ENCODE measurements at places on chromosomes 3 and 15.

DNA sequence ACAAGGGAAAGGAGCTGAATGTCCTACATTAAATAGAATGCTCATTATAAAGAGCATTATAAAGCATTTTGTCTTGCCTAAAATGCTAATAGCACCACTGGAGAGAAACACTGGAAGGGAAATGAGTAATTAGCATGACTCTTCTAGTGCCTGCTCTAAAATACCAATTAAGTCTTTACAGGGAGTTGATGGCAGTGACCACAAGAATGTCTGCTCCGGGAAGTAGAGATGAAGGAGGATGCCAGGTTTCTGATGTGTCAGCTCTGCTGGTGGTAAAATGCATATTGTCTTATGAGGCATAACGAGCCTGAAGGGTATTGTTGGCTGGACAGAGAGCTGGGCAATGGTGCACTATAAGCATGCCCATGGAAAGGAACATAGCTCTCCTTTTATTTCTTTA lies 49.5 kb downstream of the MYLK start:
- DNase-seq, result no peak

- no peak for DNase-seq
Measured at GRCh38 chr3:168991803-168992202, 671.7 kb downstream of the MECOM start.

- DNase-seq, result no peak
Measured at GRCh38 chr15:41301587-41301986, 30.8 kb downstream of the OIP5 start.

DNA sequence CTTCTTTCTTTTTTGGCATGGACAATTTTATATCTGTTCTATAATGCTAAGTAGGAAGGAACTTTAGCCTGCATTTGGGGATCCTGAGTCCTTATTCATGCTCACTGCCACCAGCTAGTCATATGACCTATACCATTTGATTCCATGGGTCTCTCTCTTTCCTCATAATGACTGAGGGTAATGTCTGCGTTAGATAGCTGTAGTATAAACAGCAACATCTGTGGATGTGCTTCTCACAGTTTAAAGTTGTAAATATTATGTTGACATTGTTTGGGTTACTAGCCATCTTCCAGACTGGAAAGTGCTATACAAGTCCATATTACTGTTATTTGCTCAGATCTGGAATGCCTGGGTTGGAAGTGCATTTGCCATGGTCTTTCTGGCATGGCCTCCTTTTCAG lies 274.9 kb upstream of the SEMA6D start:
- peak; percentile 52 for DNase-seq

DNA sequence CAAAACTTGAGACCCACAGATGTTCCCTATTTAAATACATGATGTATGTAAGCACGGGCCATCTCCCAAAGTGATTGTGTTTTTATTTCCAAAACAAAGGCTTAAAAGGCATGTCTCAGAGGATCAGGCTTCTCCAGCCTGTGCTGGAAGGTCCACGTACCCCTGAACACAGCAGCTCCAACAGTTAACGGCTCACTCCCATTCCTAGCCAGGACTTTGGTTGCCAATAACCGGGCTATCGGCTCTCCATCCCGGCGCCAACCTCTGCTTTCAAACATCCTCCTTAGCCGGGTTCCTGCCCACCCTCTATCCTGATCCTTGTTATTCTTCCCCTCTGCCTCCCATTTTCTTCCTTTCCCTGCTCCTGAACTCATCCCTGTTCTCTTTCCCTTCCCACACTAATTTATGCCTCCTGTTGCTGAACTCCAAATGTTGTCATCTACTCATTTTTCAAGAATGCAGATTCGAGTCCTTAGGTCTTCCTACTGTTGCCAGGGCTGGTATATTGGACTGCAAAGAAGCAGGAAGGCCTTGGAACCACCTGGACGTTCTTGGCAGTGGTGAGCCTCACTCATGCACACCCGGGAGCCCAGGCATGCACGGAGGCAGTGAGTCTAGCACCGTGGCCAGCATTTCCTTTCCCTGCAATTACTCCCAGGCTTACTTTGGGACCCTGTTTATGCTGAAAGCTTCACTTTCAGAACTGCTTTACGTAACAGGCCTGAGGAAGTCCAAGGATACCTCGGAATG lies 128.4 kb upstream of the RAD18 start:
- DNase-seq, result no peak

GRCh38 chr15:58492661-58493397 lies 61.0 kb downstream of the LIPC start:
- DNase-seq, result no peak

- DNase-seq, result no peak
Measured at GRCh38 chr3:1374471-1374870, 281.6 kb downstream of the CNTN6 start.

DNA sequence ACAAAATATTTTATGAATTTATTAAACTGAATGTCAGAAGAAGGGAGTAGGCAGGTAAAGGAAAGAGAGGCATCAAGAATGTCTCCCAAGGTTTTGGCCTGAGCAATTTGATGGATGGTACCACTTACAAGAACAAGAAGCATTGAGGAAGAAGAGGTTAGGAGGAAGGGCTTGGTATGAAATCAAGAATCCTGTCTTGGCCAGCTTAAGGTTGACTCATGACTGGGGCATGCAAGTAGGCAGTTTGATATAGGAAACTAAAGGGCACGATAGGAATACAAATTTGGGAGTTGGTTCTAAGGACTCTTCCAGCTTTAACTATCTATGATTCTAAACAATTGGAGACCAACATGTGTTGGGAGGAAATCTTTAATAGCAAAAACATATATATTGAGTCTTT lies 79.1 kb downstream of the NTRK3 start:
- no peak for DNase-seq

GRCh38 chr3:136018876-136019275 lies 53.3 kb downstream of the PPP2R3A start:
- no peak for DNase-seq

DNA sequence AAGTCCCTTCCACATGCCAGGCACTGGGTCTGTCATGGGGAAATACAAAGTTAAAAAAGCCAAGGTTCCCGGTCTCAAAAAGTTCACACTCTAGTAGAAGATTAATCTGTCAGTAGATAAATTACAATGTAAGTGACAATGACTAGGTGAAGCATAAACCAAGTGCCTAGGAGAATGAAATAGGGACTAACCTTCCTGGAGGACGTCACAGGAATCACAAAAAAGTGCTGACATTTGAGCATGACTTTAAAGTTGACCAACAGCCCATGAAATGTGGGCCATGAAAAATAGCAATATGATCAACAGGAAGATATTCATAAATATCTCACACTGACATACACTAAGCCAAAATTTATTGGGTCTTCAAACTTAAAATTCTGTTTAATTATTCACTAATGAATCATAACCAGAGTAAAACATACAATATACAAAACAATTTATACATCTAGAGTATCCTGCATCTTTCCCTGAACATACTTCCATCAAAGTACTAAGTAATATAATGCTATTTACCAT lies 20.0 kb downstream of the COPS2 start:
- DNase-seq, result no peak

- DNase-seq, result no peak
Measured at GRCh38 chr3:128846486-128846891, 32.9 kb upstream of the ACAD9 start.

DNA sequence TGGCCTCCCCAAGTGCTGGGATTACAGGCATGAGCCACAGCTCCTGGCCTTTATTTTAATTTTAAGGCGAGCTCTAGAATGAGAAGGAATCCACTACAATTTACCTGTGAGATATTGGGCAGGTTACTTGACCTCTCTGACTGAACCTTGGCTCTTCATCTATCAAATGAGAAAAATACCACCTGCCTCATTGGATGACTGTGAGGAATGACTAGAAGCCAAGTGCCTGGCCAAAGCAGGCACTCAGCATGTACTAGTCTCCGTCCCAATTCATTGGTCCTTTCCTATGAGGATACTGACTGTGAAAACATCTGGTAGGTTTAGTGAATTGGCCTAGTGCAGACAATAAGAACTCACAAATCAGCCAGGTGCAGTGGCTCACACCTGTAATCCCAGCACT lies 38.5 kb upstream of the OSBPL11 start:
- no peak for DNase-seq

GRCh38 chr15:90654233-90655136 lies 62.7 kb upstream of the BLM start:
- no peak for DNase-seq

- DNase-seq, result no peak
Measured at GRCh38 chr3:196918968-196919367, 23.4 kb downstream of the NCBP2 start.

GRCh38 chr3:52318186-52318816 lies 2.2 kb downstream of the DNAH1 start:
- no peak for DNase-seq

DNA sequence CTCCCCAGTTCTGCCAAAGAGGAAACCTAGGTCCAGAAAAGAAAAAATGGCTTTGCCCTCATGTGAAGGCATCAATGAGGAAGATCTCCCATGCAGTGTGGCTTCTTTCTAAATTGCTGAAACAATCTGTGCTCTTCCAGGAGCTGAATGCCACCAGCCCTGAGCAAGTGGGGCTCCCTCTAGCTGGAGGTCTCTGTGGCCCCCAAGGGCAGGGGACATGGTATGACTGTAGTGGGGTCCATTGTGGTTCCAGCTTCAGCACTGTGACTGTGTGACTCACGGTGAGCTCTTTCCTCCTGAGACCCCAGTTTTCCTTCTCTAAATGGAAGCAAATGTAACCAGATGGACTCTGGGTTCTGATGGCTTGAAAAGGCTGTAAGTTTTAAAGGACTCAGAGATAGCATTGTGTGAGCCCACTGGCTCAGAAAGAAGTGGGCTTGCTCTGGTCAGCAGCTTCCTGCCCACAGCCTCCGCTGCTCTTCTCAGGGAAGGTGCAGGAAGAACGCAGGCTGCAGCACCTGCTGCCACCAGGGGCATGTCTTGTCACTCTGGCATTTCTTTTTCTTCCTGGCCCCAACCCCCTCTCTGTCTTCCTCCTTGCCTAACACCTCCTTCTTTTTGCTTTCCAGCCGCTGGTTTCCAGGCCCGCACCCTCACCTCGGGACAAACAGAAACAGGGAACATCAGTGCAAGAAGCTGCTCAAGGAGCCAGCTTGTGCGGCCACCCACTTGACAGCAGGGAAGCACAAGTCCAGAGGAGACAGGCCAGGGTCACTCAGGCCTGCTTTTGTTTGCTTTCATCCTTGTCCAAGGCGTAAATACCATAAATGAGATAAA lies 5.8 kb upstream of the CXCR6 start:
- DNase-seq, result no peak

DNA sequence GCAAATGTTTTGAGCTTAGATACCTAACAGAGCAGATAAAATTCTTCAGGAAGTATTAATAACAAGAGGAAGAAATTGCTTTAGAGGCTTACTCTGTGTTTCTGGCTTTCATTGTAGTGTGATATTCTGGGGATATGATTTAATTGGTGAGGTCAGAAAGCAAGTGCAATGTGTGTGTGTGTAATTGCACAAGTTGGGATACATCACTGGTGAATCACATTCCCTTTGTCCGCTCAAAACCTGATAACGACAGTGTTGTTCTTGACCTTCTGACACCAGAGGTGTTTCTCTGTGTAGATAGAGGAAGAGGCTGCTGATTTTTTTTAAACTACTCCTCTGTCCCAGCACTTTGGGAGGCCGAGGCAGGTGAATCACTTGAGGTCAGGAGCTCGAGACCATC lies 161.1 kb downstream of the CACNA2D3 start:
- no peak for DNase-seq

DNA sequence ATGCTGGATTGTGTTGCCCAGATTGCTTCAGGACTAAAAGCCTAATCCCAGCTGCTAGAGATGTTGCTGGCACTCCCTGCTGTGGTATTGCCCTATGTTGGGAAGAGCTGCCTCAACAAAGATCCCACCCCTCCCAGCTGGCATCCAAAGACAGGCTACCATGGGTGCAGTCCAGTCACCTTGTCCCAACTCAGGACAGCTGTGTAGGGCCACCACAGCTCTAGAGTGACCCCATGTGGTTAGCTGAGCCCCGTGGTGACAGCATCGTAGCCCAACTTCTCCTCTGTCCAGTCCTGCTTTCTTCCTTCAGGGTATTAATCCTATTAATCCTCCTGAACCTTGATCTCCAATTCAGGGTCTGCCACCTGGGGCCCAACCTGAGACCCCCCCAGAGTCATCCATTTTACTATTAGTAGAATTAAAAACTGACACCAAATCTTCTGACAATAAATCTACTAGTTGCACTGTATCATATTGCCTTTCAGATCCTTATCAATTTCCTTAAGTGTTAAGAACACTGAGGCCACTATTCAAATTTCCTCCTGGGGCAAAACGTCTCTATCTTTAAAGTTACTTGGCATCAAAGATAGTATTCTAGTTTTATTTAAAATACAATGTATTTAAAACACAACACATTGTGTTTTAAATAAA lies 83.5 kb downstream of the AQP9 start:
- no peak for DNase-seq

GRCh38 chr3:53526704-53527055 lies 32.3 kb downstream of the CACNA1D start:
- DNase-seq, result no peak

DNA sequence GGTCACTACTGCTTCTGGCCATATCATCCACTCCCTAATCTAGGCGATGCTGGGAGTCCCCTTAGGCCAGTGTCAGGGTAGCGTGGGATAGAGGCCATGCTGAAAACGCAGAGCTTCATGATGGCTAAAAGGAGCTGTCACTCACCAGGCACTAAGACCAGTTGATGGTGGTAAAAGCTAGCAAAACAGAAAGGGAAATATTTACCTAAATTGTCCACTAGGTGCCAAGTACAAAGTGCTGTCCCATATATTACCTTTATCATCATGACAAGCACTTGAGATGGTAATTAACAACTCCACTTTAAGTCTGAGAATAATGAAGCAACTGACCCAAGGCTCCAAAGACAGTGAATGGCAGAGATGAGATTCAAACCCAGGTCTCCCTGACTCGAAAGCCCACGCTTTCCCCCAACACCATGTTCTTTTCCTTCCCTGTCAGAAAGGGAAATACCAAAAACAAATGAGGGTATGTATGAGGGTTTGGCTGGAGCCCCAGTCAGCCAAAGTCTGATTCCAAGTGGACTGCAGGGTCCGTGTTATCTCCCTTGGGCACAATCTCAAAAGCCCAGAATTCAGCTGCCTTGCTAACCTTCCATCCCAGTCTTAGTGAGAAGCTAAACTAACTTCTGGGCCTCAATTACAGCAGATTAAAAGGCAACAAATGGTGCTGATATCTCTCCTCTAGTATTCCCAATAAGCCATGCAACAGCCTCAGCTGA lies 84.7 kb downstream of the RBPMS2 start:
- DNase-seq, result no peak

DNA sequence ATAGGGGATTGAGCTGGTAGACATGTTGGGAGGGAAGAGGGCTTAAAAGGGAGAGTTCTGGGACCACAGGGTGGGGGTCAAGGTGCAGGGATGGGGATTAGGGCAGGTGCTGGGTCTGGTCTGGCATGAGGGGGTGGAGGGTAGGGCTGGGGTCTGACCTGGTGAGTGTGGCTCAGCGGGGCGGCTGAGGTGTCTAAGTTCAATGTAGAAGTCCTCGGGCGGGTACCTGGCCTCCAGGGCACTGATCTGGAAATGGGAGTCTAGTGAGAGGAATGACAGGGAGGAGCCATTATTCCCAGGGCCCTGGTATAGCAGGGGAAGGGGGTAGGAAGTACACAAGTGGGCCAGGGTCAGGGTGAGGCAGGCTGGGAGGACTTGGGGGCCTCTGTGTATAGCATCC lies 39.6 kb downstream of the RAB11A start:
- no peak for DNase-seq

GRCh38 chr3:183991403-183991802 lies 26.3 kb downstream of the ABCC5 start:
- DNase-seq, result no peak

Measured in right lung (tissue), 10 donors.